Retinal pigment epithelial cell (primary cell): ENCODE measurements at places on chromosomes 4 and X.

DNA sequence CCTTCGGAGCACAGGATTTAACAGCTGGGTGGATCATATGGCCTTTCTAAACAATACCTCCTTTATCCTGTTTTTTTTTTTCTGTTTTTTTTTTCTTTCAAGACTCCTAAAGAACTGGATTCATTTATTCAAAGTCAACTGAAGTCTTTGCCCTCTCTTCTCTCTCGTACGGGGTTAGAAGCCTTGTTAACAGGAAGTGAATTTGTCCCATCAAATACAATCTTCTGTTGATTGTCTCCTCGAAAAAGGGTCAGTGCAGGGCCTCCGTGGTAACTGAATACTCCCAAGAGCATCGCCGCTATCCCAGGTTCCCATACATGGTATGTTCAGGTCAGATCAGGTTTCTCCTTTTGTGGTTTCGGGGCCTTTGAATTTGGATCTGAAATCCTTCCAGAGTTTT, 1.8 kb upstream of the TMEM128 start:
- no peak for DNase-seq

- DNase-seq: no peak
Observed at GRCh38 chr4:106277140-106277675, 38.8 kb downstream of the TBCK start.

- DNase-seq: no peak
Observed at GRCh38 chr4:61375301-61375700, 175.2 kb downstream of the ADGRL3 start.

DNA sequence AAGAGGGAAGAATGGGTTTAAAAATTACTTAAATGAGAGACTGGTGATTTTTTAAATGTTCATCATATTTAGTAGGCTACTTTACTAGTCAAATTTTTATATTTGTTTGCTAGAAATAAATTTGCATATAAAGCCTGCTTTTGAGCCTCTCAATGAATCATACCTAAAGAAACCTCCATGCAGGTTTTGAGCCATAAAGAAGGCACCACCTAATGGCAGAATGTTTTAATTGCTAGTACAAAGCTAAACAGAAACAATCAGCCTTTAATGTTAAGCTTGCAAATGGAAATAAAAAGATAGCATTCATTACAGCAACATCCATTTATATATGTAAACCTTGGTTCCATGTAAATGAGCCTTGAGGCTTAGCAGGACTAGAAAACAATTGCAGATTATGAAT, 989.7 kb downstream of the CCSER1 start:
- no peak for DNase-seq

- no peak for DNase-seq
Observed at GRCh38 chr4:37999000-37999716, 39.0 kb downstream of the PTTG2 start.

GRCh38 chrX:21632027-21632426, 26.1 kb downstream of the KLHL34 start:
- no peak for DNase-seq

GRCh38 chr4:158079661-158080060, 93.2 kb downstream of the GASK1B start:
- DNase-seq: no peak

DNA sequence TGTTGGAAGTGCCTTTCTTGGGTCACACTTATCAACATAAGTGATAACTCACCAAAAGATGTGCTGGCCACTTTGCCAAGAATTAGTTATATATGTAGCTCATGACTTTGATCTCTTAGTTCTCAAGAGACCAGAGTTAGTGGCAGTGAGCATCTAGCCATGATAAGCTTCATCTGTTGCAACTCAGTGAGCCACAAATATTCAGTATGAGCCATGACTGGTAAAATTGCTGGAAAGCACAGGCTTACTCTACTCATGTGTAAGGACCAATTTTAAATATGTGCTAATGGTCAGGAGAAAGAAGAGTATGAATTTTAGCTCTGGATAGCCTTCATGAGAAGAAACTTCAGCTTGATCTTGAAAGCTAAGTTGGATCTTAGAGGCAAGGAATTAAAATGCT, 59.4 kb upstream of the TLL1 start:
- peak; percentile 30 for DNase-seq

- DNase-seq: no peak
Observed at GRCh38 chr4:40448875-40449274, 113.7 kb downstream of the CHRNA9 start.

DNA sequence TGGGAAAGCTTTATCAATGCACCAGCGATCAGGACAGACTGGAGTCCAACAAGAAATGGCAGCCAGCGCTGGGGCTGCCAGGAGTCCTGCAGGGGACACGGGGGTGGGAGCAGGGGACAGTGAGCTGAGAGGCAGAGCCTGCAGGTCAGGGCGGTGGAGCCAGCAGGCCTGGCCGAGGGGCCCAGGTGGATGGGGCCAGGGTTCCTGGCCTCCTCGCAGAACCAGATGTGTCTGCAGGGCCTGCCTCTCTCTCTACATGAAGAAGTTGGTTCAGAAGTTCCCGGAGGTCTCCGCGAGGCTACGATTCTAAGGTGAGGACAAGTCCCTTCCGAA, 63.6 kb downstream of the CPZ start:
- DNase-seq: no peak

DNA sequence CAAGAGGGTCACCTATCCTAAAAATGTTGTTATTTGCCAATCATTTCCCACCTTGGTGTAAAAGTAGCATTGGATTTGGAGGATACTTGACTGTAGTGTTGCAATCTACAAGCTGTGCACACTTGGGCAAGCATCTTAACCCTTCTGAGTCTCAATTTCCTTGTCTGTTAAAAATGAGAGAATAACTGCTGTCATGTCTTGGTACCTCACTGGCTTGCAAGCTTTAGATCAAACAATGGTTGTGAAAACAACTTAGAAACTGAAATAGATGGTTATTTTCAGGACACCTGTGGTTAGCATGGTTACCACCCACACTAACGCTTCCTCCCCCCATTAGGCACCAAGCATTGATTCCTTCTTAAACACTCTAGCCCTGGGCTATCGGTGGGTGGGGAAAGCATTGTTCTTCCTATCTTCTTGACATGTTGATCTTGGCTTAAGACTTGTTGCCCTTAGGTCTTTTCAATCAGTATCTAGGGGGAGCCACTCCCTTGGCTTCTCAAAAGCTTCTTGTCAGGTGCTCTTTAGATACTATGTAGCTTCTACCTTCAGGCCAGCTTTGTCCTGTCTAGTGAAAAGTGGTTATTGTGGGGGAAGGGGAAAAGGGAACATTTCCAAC, 10.6 kb upstream of the AMOT start:
- no peak for DNase-seq

- no peak for DNase-seq
Observed at GRCh38 chr4:142405695-142406498, 440.2 kb downstream of the INPP4B start.

GRCh38 chr4:40305328-40306170, 29.6 kb upstream of the CHRNA9 start:
- no peak for DNase-seq

DNA sequence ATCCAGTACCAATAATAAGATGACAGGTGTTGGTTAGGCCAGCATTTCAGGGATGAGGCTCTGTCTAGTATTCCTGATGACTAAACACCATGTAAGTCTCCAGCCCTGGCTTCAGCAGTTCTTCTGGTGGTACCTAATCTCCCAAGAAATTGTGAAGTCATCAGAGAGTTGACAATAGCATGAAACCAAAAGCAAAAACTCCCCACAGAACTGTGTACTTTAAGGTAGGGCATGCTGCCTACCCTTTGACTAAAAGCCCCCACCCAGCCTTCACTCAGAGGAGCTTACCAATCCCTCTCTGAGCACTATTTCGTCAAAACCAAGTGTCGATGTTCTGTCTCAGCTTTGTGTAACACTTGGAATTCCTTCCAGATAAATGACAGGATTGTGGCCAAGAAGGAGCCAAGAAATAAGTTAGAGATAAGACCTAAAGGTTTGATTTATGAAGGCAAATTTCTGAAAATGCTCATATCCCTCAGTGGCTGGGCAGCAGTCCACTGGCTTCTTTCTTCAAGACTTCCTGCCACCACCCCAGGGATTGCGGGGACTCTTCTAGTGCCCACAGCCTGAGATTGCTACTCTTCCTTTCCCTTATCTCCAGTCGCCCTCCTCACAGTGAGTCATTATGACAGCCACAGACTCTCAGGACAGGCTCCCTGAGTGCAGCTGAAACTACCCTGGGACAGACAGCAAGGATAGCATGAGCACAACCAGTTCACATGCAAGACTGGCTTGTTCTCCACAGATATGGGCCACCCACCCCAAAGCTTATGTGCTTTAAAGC, 67.3 kb upstream of the LHFPL1 start:
- DNase-seq: no peak

GRCh38 chr4:1354136-1354982, 7.4 kb downstream of the UVSSA start:
- no peak for DNase-seq

DNA sequence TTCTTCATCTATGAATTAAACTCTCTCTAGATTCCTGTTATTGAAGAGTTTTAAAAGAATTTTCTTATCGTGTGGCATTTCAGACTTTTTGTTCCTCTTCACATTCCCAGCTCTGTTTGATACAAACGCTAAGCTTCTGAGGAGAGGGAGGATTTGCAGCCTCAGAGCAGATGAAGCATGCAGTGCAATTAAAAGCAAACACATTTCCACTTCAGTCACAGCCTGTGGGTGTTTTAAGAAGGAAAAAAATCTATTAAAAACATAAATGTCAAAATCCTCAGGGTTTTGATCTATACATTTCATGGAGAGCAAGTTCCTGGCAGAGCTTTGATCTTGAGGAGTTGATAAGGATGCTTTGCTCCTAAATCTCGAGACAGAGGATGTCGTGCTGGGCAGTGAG, 442.4 kb upstream of the BOD1L1 start:
- DNase-seq: no peak

- DNase-seq: peak; percentile 60
Observed at GRCh38 chr4:176781739-176782100, 11.0 kb downstream of the VEGFC start.

GRCh38 chr4:141215030-141215429, 5.7 kb upstream of the ZNF330 start:
- no peak for DNase-seq

DNA sequence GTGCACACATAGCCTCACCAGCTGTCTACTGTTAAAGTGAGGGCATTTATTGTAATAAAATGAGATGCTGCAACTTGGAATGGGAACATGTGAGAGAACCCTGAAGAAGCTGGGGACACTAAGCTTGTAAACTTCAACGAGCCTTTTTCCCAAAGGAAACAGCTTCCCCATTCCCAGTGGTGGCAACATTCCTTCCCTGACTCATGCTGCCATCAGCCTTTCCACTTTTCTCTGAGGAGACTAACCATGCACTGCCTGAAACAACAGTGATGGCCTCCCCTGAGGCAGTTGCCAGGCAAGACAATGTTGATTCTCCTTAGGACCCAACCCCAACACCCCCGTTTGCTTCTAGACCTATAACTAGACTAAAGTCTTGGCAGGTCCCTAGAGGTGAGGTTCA, 928.3 kb downstream of the GLUD2 start:
- no peak for DNase-seq

GRCh38 chr4:76003035-76003434, 4.3 kb downstream of the CXCL9 start:
- no peak for DNase-seq

DNA sequence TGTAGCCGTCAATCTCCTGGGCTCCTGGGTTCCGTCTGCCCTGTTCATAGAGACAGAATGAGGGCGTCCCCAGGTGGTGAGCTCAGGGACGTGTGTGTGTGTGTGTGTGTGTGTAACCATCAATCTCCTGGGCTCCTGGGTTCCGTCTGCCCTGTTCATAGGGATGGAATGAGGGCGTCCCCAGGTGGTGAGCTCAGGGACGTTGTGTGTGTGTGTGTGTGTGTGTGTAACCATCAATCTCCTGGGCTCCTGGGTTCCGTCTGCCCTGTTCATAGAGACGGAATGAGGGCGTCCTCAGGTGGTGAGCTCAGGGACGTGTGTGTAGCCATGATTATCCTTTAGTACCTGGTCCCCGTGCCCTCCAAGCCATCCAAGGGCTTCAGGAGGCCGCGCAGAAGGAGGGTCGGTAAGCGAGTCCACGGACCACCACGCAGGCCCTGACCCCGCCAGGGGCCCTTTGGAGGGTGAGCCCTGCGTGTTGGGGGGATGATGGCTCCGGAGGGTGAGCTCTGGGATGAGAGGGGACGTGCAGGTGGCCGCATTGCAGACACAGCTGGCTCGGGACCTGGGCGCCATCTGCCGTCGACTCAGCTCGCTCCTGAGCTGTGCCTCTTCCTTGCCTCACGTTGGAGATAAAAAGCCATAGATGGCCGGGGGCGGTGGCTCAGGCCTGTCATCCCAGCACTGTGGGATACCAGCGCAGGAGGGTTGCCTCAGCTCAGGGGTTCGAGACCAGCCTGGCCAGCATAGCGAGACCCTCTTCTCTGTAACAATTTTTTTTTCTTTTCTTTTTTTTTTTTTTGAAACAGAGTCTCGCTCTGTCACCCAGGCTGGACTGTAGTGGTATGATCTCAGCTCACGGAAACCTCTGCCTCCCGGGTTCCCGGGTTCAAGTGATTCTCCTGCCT, 5.4 kb upstream of the GTPBP6 start:
- no peak for DNase-seq

GRCh38 chrX:20252381-20253231, 14.1 kb downstream of the RPS6KA3 start:
- DNase-seq: no peak

GRCh38 chr4:34181311-34181841, 2062.9 kb downstream of the ARAP2 start:
- DNase-seq: peak; percentile 80

GRCh38 chrX:150455215-150455608, 92.1 kb downstream of the MAMLD1 start:
- DNase-seq: no peak

DNA sequence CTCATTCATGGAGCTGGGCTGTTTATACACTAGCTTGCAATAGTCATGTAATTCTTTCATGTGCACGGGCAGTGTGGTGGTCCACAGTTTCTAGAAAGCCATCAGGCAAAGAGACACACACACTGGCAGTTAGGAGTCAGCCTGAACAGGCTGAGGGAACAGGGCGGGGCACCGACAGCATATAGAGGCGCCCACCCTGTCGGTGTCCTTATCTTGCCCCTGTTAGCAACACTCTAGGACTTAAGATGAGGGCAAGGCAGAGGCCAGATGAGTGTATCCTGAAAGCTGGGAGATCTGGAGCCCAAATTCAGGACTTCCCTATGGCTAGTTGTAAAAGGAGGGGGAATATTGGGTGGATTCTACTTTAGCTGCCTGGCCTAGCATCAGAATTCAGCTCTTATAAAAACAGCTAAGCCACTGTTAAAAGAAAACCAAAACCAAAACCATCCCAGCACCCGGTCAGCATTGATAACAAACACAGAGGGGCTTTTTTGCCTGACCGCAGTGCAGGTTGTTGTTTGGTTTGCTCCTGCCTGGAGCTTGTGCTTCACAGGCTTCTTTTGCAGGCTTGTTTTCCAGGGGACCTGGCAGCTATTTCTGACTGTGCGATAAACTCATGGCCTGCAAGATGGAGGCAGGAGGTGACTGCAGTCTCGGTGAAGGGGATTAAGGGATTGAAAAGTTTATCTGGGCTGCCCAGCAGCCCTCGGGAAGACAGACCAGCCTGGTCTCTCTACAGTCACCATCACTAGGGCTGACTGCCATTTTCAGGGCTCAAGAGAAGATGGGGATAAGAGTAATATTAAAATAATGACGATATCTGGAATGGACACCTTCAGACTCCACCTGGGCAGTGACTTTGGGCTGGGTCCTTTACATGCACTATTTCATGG, 638.9 kb downstream of the MID1IP1 start:
- no peak for DNase-seq
